ENCODE measurements at places on chromosomes 2 and 18. TPM values are rescaled to one million over a fixed set of nuclear protein-coding genes. Genes with fewer than 3 reads are reported as not detected.

TEX44 gene
- not detected for polyA plus RNA-seq

METTL21A gene
- polyA plus RNA-seq, result 22.8 TPM

GRCh38 chr2:173264603-173265366, 89.9 kb upstream of the CDCA7 start:
- H3K27me3 ChIP-seq, result no peaks in the 10 kb centered on the region
- H3K36me3 ChIP-seq, result peaks cover 59% of the 10 kb centered on the region
- no peak overlapping the region for H3K27ac ChIP-seq
- H3K4me1 ChIP-seq, result no peaks in the 10 kb centered on the region
- DNase-seq, result no peak

- H3K4me1 ChIP-seq, result no peaks in the 10 kb centered on the region
- no peak for DNase-seq
- no peak overlapping the region for H3K27ac ChIP-seq
- no peaks in the 10 kb centered on the region for H3K36me3 ChIP-seq
- no peaks in the 10 kb centered on the region for H3K27me3 ChIP-seq
- H3K4me3 ChIP-seq, result no peak overlapping the region
Observed at GRCh38 chr2:36615222-36615621, 17.3 kb upstream of the FEZ2 start.

- H3K27me3 ChIP-seq, result no peaks in the 10 kb centered on the region
- peak overlapping the region; percentile 86 for H3K27ac ChIP-seq
- H3K36me3 ChIP-seq, result no peaks in the 10 kb centered on the region
- peaks cover 62% of the 10 kb centered on the region for H3K4me1 ChIP-seq
- peak overlapping the region; percentile 90 for H3K4me3 ChIP-seq
- no peak for DNase-seq
Observed at GRCh38 chr2:37323176-37323780, 1.4 kb downstream of the PRKD3 start.

DNA sequence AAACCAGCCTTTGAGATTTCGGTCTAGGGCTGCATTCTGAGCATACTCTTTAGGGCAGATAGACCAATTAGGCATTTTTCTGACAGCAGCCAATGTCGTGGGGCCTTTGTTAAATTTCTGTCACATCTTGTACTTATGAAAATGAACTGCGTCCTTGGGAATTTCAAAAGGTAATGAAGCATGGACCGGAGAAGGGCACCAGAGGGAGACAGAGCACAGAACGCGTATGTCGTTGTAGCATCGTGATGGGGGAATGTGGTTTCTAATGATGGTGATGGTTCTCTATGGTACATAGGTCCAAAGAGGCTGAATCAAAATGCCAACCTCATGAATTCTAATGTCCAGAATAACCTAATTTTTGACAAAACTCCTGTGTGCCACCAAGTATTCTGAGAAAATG, 483.9 kb upstream of the CRIM1 start:
- no peak overlapping the region for H3K27ac ChIP-seq
- no peak overlapping the region for H3K4me3 ChIP-seq
- no peak for DNase-seq
- no peaks in the 10 kb centered on the region for H3K36me3 ChIP-seq
